AG10803 (cell line): ENCODE measurements at places on chromosomes 6 and 20.

DNA sequence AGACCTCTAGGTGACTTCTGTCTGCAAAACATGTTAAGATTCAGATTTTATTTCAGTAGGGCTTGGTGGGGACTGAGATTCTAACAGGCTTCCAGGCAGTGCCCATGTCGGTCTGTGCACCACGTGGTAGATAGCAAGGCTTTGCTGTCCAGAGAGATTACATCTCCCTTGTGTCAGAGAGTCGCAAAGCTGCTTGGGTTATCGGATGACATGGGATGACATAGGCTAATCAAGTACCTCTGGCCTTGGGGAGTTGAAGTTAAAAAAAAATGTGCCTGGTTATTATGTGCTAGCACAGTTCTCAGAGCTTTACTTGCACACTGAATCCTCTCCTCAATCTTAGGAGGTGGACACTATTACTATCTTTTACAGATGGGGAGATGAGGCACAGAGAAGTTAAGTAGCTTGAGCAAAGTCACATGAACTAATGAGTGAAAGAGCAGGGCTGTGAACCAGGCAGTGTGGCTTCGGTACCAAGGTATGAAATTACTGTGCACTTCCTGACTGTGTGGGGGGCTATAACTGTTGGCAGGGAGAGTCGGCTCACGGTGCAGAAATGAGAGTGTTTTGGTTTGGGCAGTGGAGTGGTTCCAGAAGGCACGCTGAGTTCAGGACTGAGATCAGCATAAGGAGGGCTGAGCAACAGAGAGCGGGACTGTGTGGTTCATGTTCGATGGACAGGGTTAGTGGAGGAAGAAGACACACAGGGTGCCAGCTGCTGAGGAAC, 41.1 kb downstream of the FARS2 start:
- DNase-seq = no peak

DNA sequence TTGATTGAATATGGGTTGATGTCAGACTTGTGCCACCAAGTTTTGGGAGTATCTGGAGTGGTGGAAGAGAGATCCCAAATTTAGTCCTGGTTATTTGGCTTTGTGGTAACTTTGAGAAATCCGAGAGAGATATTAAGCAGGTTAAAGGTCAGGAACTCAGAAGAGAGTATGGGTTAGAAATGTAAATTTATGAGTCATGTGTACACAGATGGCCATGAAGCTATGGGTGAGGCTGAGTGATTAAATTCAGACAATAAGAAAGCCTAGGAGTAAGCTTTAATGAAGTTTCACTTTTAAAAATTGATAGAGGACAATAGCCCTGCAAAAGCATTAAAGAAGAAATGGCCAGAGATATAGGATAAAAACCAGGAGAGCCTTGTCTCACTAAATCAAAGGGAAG, 14.3 kb downstream of the RIMS1 start:
- DNase-seq = no peak

GRCh38 chr6:16286151-16286522, 47.8 kb downstream of the GMPR start:
- DNase-seq = peak; percentile 51

DNA sequence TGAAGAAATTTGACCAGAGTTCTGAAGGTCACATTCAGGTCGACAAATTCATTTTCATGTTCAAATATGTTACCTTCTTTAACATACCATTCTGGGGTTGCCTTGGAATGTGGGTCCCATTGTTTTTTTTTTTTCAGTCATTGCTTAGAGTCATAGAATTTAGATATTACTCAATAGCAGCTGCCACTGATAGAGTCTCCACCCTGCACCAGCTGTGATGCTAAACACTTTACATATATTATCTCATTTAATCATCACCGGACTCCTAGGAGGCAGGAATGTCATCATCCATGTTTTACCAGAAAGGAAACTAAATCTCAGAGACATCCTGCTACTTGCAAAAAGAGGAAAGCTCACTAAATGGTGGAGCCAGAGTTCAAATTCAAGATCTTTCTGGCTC, 204.7 kb downstream of the ESR1 start:
- DNase-seq = peak; percentile 5

DNA sequence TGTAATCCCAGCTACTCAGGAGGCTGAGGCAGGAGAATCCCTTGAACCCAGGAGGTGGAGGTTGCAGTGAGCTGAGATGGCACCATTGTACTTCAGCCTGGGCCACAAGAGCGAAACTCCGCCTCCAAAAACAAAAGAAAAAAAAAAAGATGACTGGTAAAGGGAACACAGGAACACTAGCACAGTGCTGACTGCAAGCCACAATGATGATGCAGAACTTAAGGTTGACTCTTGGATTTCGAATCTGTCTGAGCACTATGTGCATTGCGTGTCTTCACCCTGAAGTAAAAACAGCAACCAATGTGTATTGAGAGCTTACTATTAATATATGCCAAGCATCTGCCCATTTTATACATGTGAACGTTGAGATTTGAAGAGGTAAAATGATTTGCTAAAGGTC, 27.6 kb upstream of the LIN28B start:
- no peak for DNase-seq

DNA sequence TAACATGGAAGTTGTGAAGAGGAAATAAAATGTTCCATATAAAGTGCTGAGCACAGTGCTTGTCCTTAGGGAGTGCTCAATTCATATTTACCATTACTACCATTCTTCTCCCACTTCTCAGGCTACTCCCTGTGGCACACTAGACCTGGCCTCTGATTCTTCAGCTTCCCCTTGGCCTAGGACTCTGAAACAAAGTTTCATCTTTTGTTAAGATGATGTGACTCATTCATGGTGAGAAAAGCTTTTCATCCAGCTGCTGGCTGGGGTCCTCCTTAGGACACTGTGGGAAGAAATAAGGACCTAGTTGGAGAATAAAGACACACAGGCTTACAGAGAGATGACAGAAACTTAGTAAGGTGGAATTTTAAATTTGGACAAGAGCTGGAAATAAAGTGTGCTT, 314.8 kb downstream of the CDC5L start:
- peak; percentile 38 for DNase-seq

- DNase-seq = no peak
Observed at GRCh38 chr20:23974966-23975365, 13.6 kb downstream of the GGTLC1 start.
